ENCODE measurements at places on chromosomes 6 and 20.

- DNase-seq: no peak
- H3K4me3 ChIP-seq: no peak overlapping the region
- H3K27me3 ChIP-seq: no peaks in the 10 kb centered on the region
- no peaks in the 10 kb centered on the region for H3K4me1 ChIP-seq
- no peak overlapping the region for H3K27ac ChIP-seq
These were observed 223.6 kb downstream of the OGFRL1 start for GRCh38 chr6:71512256-71512655.

DNA sequence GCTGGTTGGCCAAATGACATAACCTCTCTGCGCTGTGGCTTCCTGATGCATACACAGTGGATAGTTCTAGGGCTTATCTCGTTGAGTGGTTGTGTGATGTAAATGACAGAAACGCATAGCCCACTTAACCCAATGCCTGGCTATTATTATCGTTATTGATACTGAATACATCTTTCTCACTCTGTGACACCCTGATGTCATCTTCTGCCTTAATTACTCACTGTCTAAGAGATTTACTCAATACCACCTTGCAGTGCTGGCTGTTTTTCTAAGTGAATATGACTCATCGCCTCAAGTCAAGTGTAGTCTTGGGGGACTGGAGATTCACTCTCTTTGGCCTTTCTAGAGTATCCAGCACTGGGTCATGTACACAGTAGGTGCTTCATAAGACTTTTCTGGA lies 73.6 kb downstream of the NDUFAF5 start:
- DNase-seq: no peak
- H3K36me3 ChIP-seq: no peaks in the 10 kb centered on the region
- no peak overlapping the region for H3K4me3 ChIP-seq
- H3K27ac ChIP-seq: no peak overlapping the region
- no peaks in the 10 kb centered on the region for H3K4me1 ChIP-seq
- peaks cover 12% of the 10 kb centered on the region for H3K27me3 ChIP-seq

- H3K4me1 ChIP-seq: no peaks in the 10 kb centered on the region
- H3K27ac ChIP-seq: no peak overlapping the region
- no peak overlapping the region for H3K4me3 ChIP-seq
- no peaks in the 10 kb centered on the region for H3K27me3 ChIP-seq
These were observed 68.9 kb upstream of the HDAC2 start for GRCh38 chr6:114039841-114040240.

DNA sequence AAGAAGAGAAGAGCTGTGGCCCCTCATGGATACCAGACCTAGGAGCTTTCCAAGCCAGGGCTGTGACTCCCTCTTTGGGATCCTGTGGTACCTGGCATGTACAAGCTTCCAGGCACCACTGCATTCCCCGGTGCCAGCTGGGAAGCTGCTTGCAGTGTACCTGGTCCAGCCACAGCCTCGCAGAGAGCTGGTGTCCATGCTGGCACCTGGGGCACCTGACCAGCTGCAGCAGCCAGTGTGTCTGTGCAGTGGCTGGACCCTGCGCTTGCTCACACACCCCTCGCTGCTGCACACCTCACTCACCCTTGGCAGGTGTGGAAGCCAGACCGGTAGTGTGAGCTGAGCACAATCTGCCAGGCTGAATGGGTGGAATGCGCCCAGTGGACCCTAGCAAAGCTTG lies 190.9 kb upstream of the MAN1A1 start:
- no peaks in the 10 kb centered on the region for H3K4me1 ChIP-seq
- H3K36me3 ChIP-seq: no peaks in the 10 kb centered on the region
- no peak overlapping the region for H3K27ac ChIP-seq
- no peak overlapping the region for H3K4me3 ChIP-seq
- DNase-seq: no peak
- H3K27me3 ChIP-seq: no peaks in the 10 kb centered on the region

DNA sequence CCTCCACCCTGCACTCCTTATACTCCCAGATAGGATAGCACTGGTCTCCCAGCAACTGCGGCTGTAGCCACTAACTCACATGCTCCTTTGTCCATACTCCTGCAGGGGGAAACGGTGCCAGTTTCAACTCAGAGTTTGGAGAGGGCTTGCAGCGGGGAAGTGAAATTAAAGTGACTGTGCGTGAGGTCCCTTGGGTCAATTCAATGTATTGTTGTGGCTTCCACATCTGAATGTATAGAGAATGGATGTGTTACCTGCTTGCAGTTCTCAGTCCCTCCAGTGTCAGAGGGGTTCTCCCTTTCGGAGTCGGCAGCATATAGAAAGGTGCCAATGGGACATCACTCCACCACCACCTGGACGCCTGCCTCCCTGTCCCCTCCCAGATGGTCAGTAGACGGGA lies 93.6 kb upstream of the CNKSR3 start:
- no peak overlapping the region for H3K27ac ChIP-seq
- no peaks in the 10 kb centered on the region for H3K27me3 ChIP-seq
- H3K4me1 ChIP-seq: no peaks in the 10 kb centered on the region
- no peaks in the 10 kb centered on the region for H3K36me3 ChIP-seq
- DNase-seq: no peak
